ENCODE measurements at places on chromosomes 16 and 17. TPM values are rescaled to one million over a fixed set of nuclear protein-coding genes. Genes with fewer than 3 reads are reported as not detected.

ZNF19 gene
- 0.87 TPM for total RNA-seq

EPX gene
- total RNA-seq = not detected

SSTR5 gene
- not detected for total RNA-seq

EXOC3L1 gene
- total RNA-seq = 0.45 TPM

TK2 gene
- total RNA-seq = 13.6 TPM

SLC13A2 gene
- total RNA-seq = 15.3 TPM

CMTM2 gene
- not detected for total RNA-seq

ITGAX gene
- 2.0 TPM for total RNA-seq

PRSS53 gene
- 10.0 TPM for total RNA-seq

TBC1D26 gene
- not detected for total RNA-seq

ABCC11 gene
- total RNA-seq = 1.4 TPM

ACSM2A gene
- total RNA-seq = not detected

CBFA2T3 gene
- 1.5 TPM for total RNA-seq

CCL17 gene
- total RNA-seq = not detected

TK1 gene
- 7.7 TPM for total RNA-seq

TPSD1 gene
- 11.6 TPM for total RNA-seq

NHERF2 gene
- total RNA-seq = 13.8 TPM

TBC1D3K gene
- total RNA-seq = not detected

KRTAP4-9 gene
- not detected for total RNA-seq

WNT9B gene
- 3.7 TPM for total RNA-seq

PPP1R9B gene
- total RNA-seq = 23.5 TPM

PLEKHM1 gene
- 60.4 TPM for total RNA-seq

NPIPB2 gene
- total RNA-seq = 13.0 TPM

PGAP3 gene
- total RNA-seq = 25.7 TPM

PYDC1 gene
- 17.7 TPM for total RNA-seq

DRC7 gene
- total RNA-seq = not detected

SLC38A8 gene
- not detected for total RNA-seq

DNAI2 gene
- not detected for total RNA-seq

RAB26 gene
- 1.4 TPM for total RNA-seq

CLDN6 gene
- total RNA-seq = not detected

GNAO1 gene
- total RNA-seq = 7.6 TPM

EIF4A3 gene
- 59.8 TPM for total RNA-seq

CHRNE gene
- 6.0 TPM for total RNA-seq

RGS9 gene
- total RNA-seq = 8.5 TPM

ABCA6 gene
- 25.6 TPM for total RNA-seq

KRT40 gene
- 12.5 TPM for total RNA-seq

RARA gene
- total RNA-seq = 30.7 TPM

KRT33B gene
- total RNA-seq = 27.9 TPM

CCL16 gene
- total RNA-seq = not detected

AURKB gene
- 7.3 TPM for total RNA-seq

COPRS gene
- 51.1 TPM for total RNA-seq

CTRL gene
- 1.2 TPM for total RNA-seq

ZPBP2 gene
- not detected for total RNA-seq

Measured in suprapubic skin (tissue), 4 donors.